ENCODE measurements at places on chromosomes 2 and 18.

- no peak for DNase-seq
Observed at GRCh38 chr18:79402209-79402576, 6.5 kb downstream of the NFATC1 start.

DNA sequence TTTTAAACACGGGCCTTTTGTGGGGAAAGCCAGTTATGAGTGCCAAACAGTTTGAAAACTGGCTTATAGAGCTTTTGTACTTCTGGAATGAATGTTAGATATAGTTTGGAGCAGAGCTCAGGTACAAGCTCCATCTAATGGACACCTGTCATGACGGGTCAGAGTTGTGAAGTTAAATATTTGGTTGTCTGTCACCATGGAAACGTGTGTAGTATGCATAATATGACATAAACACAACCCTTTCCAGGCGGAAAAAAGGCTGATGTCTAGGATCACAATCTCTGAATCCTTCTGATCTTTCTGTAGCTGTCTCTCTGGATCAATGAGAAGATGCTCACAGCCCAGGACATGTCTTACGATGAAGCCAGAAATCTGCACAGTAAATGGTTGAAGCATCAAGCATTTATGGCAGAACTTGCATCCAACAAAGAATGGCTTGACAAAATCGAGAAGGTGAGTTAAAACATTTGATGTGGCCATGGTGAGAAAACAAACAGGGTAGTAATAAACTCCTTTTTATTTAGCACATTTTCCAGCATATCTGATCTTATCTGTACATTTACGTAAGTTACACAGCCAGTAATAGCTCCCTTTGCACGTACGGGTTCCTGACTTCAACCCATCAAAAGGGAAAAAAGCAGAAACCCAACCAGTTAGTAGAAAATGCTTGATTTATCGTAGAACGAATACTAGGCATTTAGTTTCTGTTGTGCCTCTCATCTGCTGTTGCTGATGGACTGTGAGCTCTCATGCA, 80.6 kb upstream of the EML6 start:
- DNase-seq, result no peak

DNA sequence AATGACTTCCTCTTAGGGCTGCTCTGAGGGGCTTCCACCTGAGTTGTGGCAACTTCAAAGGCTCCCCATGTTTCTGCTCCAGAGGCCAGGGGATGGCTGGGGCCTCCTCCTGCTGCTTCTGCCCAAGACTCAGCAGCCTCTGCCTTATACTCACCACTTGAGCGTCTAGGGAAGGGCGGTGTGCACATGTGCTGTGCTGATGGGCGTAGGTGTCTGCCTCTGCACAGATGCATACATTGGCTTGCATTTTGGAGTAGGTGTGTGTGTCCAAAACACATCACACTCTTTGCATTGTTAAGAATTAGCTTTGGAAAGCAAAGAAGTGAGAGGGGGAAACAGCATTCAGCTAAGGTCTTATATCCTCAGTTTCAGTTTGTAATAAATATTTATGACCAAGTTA, 85.2 kb downstream of the EN1 start:
- no peak for DNase-seq

GRCh38 chr18:33576999-33577646, 896 bp upstream of the ASXL3 start:
- no peak for DNase-seq

- DNase-seq, result no peak
Observed at GRCh38 chr2:182672466-182673165, 43.4 kb upstream of the DNAJC10 start.

DNA sequence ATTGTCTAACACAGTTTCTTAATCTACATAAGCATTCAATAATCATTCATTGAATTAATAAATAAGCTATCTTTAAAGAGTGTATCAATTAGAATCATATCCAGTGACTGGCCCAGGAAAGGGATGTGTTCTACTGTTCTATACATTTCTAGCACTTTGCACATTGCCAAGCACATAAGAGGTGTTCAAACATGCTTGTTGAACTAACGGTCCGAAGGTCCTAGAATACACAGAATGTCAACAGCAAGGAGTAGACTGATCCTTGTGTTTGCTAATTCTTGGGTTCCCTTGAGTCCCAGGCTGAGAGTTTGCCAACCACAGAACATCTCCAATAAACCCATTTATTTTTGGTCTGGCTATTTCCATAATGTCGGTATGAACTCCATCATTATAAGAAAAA, 331.7 kb upstream of the DCC start:
- DNase-seq, result no peak

- DNase-seq, result no peak
Observed at GRCh38 chr2:219168526-219168925, 1.3 kb downstream of the SLC23A3 start.

DNA sequence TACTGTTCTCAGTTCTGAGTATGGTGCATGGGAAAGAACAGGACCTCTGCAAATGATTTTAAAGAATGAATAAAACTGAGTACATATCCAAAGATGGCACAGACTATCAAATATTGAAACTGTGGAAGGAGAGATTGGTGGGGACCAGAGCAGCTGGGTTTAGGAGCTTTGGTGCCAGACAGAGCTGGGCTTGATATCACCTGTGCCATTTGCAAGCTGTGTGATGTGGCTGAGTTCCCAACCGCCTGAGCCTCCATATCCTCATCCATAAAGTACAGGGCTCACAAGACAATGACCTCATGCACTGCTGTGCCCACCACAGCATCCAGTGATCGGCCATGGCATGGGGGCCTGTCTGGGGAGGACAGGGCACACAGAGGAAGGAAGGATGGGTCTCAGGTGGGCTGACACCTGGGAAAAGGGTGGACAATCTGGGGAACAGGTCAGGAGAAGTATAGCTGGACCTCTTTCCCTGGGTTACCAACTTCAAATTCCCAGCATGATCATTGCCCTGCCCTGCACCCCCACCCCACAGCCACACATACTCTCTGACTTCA, 83.9 kb upstream of the RAB6C start:
- no peak for DNase-seq

GRCh38 chr2:142989273-142990204, 112.1 kb downstream of the KYNU start:
- DNase-seq, result no peak

DNA sequence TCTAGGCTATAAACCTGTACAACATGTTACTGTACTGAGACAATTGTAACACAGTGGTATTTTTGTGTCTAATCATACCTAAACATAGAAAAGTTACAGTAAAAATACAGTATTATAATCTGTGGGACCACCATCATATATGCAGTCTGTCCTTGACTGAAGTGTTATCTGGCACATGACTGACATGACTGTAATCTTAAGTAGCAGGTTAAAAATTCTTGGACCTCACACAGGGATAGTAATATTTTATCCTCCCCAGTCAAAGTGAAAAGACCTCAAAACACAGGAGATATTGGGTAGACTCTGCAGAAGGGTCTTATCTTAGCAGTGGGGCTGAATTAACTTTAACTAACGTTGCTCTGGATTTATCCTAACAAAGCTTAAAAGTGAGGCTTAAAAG, 4.9 kb upstream of the SCN9A start:
- DNase-seq, result no peak

DNA sequence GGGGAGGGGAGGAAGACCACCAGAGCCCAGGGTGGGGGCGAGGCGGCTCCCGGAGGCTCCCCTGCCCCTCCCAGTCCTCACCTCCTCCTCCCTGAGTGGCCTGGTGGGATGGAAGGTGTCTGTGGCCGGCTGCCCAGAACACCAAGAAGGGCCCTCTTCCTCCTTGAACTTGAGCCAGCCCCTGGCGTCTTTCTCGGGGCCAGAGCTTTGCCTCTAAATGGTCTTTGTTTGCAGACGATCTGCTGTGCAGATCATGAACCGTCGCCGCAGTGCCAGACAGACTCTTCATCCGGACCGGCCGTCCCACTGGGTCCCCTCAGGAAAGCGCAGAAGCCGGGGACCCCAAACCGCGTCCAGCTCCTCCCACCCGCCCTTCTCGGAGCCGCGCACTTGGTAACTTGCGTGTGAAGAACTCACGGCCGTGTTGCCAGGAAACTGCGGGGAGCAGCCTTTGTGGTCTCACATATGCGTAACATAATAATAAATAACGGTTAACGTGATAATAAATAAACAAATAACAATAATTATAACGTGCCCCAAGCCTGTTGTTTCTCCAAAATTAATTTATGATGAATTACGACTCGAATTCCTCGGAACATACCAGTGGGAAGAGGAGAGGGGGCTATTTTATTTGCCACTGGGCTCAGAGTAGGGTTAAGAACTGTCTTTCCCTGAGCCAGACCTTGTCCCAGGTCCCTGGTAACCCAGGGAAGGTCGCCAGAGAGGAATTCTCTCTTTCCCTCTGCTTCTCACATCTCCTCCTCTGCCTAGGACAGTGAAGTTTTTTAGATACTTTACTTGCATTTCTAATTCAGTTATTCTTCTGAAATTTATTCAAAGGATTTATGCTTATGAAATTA, 41.0 kb downstream of the PTGR3 start:
- no peak for DNase-seq

DNA sequence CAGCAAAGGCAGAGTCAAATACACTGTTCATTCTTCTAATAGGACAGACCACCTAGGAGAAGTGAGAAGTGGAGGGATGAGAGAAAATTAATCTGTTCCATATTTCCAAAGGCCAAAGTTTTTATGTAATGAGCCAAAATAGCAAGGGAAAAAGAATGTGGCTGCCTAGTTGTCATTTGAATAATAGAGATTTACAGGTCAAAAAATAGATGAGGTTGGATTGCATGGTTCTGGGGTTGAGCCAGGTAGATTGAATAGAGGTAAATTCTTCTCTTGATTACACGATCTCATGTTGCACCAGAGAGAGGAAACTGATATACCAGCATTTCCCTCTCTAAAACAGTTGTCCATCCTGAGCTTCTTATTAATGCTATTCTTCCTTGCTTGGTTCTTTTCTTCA, 325.8 kb downstream of the CCDC178 start:
- no peak for DNase-seq

- DNase-seq, result no peak
Observed at GRCh38 chr2:219851169-219851568, 223.7 kb downstream of the SLC4A3 start.

GRCh38 chr2:14633061-14633460, 544 bp downstream of the LRATD1 start:
- no peak for DNase-seq

- DNase-seq, result no peak
Observed at GRCh38 chr2:179412112-179412511, 147.5 kb upstream of the SESTD1 start.

- DNase-seq, result no peak
Observed at GRCh38 chr18:56505971-56506370, 132.4 kb downstream of the TXNL1 start.

- DNase-seq, result no peak
Observed at GRCh38 chr2:127681288-127681804, 6.0 kb upstream of the LIMS2 start.

DNA sequence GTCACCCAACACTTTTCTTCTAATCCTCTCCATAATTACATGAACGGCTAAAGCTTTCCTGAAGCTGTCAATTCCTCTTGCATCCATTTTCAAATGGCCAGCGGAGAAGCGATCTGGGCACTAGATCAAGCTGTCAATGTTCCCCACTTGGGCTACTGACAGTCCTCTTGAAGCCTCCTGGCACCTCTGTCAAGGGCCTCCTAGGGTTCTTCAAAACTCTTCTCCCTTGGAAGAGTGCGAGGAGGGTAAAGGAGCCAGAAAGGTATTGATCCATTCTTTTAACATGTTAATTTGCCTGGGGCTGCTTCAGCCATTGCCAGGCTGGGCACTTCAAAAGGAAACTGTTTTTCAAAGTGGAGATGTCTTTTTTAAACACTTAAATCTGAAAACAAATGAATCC, 19.8 kb downstream of the EPHA4 start:
- no peak for DNase-seq

GRCh38 chr2:234974501-234975385, 22.9 kb downstream of the SH3BP4 start:
- no peak for DNase-seq

GRCh38 chr2:54572262-54572635, 116.1 kb downstream of the SPTBN1 start:
- no peak for DNase-seq

All from stimulated activated CD8-positive, alpha-beta memory T cell treated with anti-CD3 and anti-CD28 coated beads, Interleukin-2, amount 100 ng/mL, for 1 hour (primary cell).